ENCODE measurements at places on chromosomes 6 and 20. TPM values are rescaled to one million over a fixed set of nuclear protein-coding genes. Genes with fewer than 3 reads are reported as not detected.
A peak's percentile ranks its signal among the peaks of the same experiment; 100 is the strongest.

DNA sequence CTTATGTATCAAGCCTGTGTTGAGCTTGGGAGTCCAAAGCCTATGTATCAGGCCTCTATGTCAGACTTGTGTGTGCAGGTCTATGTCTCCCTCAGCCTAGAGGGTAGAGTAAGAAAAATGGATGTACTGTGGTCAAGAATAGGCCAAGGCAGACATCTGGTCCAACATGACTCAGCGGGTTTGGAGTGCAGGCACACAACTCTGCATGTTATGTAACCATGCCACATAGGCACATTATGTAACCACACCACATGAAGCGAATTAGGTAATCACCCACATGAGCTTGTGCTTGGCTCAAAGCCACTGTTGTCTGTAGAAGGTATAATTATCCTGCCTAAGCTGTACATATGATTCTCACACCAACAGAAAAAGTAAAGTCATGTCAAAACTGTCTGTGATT, 1190.5 kb upstream of the EYS start:
- DNase-seq = peak; percentile 90

DNA sequence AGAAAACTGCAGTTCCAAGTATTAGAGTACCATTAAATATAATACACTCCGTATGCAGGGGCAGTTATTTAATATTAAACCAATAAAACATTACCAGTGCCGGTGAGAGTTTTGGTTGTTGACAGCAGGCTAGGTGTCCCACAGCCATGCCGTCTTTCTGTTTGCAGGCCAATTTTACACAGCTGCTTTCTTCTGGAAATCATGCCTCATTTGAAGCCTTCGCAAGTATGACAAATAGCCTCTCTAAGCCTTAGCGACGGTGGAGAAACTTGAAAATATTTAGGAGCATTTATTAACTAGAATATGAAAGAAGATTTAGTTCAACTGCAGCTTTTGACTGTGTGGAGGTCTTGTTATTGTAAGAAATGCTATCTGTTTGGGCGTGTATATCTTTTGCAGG, 226.0 kb downstream of the BMP2 start:
- DNase-seq = no peak

The PDE7B gene
- polyA plus RNA-seq = 0.01 TPM

The SLC44A4 gene
- polyA plus RNA-seq = 0.06 TPM

DNA sequence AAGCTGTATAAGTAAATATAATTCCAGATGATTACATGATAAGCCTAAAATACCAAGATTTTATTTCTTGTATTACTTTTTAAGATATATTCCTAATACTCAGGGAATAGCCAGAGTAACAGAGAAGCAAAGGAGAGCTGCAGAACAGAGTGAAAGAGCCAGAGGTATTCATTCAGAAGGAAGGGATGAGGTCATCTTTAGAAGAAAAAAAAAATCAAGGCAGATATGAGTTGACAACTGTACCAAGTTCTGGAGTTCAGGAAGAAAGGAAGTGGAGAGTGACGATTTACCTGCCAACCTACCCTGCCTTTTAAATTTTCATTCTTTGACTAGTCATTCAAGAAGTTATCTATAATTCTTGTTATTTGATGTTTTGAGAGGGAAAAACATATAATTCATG, 28.8 kb upstream of the NHSL1 start:
- no peak for DNase-seq

- DNase-seq = no peak
Observed at GRCh38 chr6:150987371-150987828, 121.9 kb downstream of the MTHFD1L start.

Data from keratinocyte (primary cell).